NCI-H1436 (cell line): ENCODE measurements at places on chromosomes 5 and 9.

- no peak for DNase-seq
These were observed 12.6 kb downstream of the PSMD5 start for GRCh38 chr9:120830151-120830550.

- no peak for DNase-seq
These were observed 65.5 kb upstream of the DMRT3 start for GRCh38 chr9:911005-911404.

DNA sequence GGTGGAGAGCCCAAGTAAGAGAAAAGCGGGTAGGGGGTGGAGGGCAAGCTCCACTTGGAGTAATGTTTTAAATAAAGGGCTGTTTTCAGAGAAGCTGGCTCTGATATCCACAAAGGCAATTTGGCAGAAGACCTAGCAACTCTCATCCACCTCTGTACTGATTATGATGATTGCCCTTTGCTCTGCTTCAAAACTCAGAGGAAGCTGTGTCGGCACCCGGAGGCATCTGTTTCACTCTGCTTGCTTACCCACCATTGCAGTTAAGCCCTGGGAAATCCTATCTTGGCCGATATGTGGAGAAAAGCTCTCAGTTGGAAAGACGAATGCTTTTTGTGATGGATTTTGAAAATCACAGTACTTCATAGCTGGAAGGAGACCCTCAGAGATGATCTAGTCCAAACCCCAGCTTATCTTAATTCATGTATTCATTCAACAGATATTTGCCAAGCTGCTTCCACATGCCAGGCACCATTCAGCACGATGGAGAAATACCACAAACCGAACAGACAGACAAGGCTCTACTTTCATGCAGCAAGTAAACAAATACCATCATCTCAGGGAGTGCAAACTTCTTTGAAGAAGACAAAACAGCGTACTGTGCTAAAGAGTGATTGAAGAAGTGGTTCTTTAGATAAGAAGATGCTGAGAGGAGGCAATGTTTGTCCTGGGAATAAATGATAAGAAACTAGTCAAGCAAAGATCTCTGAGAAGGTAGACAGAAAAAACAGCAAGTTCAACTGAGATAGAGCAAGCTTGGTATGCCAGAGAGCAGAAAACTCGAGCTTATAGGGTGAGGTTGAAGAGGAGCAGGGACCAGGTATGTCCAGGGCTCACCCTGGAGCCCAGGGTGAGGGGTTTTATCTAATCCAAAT is 140.4 kb upstream of the SPDL1 start:
- no peak for DNase-seq

- DNase-seq: no peak
These were observed 59.2 kb upstream of the IRX2 start for GRCh38 chr5:2810644-2811043.

GRCh38 chr9:21835121-21835520 is 32.7 kb downstream of the MTAP start:
- no peak for DNase-seq

- no peak for DNase-seq
These were observed 133.3 kb upstream of the IFNE start for GRCh38 chr9:21615446-21615845.

GRCh38 chr5:137234973-137235943 is 263.9 kb downstream of the SPOCK1 start:
- DNase-seq: no peak

- no peak for DNase-seq
These were observed 654.6 kb downstream of the MTRR start for GRCh38 chr5:8523501-8523900.

- DNase-seq: no peak
These were observed 26.0 kb downstream of the PRDM6 start for GRCh38 chr5:123115020-123115419.

GRCh38 chr5:158895588-158895987 is 204.1 kb downstream of the EBF1 start:
- no peak for DNase-seq

- no peak for DNase-seq
These were observed 449.7 kb upstream of the MPDZ start for GRCh38 chr9:13728917-13729811.

DNA sequence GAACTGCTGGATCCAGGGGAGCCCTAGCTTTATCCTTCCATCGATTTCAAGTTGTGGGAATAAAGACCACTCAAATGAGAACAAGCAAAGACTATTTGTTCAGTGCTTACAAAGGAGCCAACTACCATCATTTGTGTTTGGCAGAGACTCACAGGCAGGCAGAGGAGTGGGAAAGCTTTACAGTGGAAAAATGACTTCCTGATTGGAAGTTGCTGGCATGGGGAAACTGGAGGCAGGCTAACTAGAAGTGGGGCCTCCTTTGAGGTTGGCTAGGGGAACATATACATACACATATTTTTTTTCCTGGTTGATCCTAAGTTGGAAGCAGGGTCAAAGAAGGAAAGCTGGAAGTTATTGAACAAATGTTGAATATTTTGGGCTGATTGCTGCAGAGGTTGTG is 121.7 kb downstream of the ACTBL2 start:
- DNase-seq: no peak

GRCh38 chr9:115492869-115493268 is 374.9 kb upstream of the TNC start:
- no peak for DNase-seq

DNA sequence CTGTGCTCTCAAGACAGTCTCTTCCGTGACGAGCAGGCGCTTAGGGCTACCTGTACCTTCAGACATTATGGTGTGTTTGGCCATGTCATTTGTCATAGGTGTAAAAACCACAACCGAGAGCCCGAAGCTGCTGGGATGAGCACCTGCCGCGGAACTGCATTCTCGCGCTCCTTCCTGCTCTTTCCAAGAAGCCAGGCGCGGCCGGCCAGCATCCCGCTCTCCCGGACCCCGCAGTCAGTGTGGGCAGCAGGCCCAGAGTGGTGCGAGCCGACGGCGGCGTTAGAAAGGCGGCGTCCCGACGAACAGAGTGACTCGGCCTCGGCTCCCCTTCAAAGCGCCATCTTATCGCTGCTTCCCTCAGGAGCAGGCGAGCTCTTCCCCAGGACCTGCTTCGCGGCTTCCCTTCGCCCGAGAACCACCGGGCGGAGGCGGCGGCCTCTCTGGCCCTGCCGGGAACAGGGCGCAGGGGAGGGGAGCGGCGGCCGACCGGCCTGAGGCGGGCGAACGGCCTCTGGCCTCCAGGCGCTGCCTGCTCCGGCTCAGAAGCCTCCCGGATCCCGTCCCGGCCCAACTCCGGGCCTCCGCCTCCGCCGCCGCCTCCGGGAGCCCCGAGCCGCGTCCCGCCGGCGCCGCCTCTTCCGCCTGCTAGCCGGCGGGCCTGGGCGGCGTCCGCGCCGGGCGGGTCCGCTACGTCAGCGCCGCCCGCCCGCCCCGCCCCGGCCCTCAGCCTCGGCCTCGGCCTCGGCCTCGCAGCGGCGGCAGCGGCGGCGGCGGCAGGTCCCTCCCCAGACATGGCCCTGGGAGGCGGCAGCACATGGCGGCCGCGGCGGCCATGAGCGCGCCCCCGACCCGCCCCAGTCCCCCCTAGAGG is at the start of gene FAM120A:
TSS of gene FAM120A (plus strand) at position 741 of the 871 bp plus-strand sequence. CDS start 231 bp downstream, outside the sequence.
- DNase-seq: peak; percentile 63

DNA sequence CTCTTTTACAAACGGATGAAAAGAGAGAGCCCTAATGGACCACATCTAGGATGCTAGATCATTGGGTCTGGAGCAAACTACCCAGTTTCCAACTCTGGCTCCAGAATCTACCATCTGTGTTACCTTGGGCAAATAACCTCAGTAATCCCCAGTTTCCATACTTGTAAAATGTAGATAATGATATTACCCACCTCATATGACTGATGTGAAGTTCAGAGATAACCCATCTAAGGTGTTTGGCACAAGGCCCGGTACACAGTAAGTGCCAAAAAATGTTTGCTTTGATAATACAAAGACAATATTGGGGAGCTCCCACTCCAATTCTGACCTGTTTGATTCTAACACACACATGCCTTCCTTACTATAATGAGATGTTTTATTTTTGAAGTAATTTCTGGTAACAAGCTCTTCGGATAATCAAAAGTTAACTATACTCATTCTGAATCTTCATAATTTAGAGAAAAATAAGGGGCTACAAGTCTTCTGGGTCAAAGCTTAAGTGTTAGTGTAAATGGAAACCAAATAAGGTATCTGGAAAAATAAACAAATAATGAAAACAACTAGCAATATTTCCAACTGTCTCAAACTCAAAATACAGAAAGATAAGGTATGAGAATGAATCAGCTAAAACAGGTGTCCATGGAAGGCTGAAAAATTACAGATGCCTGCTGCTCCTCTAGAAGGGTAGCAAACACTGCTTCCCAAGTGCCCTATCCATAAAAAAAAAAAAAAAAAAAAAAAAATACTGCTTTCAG is 30.4 kb downstream of the ELL2 start:
- DNase-seq: no peak

GRCh38 chr5:56302027-56302426 is 68.9 kb upstream of the ANKRD55 start:
- DNase-seq: no peak

DNA sequence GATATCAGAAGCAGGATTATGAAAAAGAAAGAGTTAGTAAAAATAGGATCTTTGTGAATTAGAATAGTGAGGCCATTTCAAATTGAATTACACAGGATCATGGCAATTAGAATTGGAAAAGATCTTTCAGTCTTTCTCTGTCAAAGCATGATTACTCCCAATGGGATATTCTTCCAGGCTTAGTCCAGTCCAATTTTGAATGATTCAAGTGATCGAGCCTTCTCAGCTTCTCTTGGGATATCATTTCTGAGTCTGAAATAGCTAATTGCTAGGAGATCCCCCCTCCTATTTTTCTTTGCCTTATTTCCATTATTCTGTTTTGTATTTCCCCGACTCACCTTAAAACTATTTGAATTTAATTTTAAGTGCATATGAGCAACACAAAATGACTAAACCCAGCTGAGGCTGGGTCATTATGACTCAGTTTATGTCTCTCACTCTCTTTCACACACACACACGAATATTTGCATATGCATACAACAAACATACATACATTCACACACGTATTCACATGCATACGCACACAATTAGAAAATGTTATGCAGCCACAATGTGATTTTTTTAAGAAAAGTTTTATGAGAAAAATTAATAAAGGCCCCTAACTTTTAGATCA is 34.8 kb upstream of the EFNA5 start:
- DNase-seq: no peak

- peak; percentile 27 for DNase-seq
These were observed 111.2 kb downstream of the LMNB1 start for GRCh38 chr5:126888175-126888574.

DNA sequence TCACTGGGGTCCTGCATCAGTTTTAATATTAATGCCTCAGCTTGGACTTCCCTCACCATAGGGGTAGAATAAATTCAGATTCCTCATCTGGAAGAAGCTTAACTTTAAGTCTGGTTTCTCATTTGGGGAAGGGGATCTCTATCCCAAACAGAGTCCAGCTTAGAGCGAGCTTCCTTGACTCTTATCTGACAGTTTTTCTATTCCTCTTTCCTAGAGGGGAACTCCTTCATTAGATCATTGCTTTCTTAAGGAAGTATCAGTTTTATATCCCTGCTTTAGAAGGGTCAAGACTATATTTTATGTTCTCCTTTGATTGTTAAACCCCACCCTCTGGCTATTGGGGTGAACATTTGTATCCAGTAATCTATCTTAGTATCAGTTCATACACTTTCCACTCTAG is 24.2 kb upstream of the CDC42SE2 start:
- no peak for DNase-seq

DNA sequence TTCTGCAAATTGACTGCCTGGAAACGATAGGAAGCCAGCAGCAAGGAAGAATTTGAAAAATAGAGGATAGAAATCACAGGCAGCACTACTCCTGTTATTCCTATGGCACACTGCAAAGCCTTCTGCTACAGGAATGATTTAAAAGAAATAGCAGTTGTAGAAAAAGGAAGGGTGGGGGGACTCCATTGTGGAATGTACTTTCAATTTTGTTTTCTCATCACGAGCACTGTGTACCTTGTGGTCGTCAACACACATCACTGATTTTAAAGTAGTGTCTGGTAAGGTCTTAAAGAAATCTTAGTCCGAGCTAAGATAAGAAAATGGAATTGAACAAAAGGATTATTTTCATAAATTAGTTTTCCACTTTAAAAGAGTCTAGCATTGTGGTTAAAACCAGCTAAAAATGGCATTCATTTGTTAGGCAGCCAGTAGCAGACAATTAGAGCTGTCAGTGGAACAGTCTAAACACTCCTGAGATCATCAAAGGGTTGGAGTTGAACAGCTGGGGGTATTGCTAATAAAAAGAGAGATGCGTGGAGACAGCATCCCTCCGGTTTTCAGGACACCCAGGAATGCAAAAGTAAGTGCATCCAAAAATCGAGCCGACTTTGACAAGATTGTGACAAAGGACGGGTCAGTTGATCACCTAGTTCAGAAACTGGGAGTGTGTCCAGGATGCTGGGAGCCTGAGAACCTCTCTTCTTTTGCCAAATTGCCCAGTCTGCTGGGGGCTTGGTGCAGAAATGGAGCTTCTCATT is 97.8 kb upstream of the WWC1 start:
- no peak for DNase-seq

GRCh38 chr5:64625678-64626077 is 64.6 kb upstream of the SHISAL2B start:
- no peak for DNase-seq

GRCh38 chr9:113380869-113381378 is 4.1 kb upstream of the HDHD3 start:
- no peak for DNase-seq

GRCh38 chr5:132823481-132824050 is 6.9 kb downstream of the SHROOM1 start:
- no peak for DNase-seq

GRCh38 chr5:116953251-116953930 is 378.8 kb upstream of the SEMA6A start:
- DNase-seq: no peak

- DNase-seq: no peak
These were observed 22.5 kb upstream of the CAMK4 start for GRCh38 chr5:111201705-111202104.

DNA sequence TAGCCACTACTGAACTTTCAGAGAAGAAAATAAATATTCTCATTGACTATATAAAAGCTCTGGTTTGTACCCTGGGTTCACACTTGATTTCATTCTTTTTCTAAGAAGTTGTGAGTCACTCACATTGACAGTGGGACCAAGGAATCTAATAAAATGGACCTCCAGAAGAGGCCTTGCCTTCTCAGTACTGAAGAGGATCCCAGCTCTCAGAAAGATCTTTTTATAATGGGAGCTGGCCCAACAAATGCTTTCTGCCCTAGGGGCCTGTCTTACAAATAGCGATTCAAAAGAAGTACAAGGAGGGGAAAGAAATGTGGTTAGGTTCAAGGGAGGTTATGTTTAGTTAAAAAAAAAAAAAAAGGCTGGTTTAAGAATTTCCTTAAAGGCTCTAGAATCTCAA is 237.9 kb downstream of the ISL1 start:
- no peak for DNase-seq

GRCh38 chr9:86991077-86991476 is 43.8 kb upstream of the GAS1 start:
- DNase-seq: no peak
